ENCODE measurements at places on chromosomes 4 and X. TPM values are rescaled to one million over a fixed set of nuclear protein-coding genes. Genes with fewer than 3 reads are reported as not detected.

Gene CNKSR2
- total RNA-seq = 11.0 TPM

Gene INPP4B
- total RNA-seq = 44.7 TPM

Gene RAB9A
- 11.2 TPM for total RNA-seq

Gene IL9R
- 68.1 TPM for total RNA-seq

Gene TEX13C
- total RNA-seq = not detected

Gene MRFAP1L1
- total RNA-seq = 65.5 TPM

Gene TMEM31
- not detected for total RNA-seq

Gene NALF2
- total RNA-seq = not detected

Gene DUX4
- not detected for total RNA-seq

Gene TLR3
- 0.70 TPM for total RNA-seq

Gene RAP2C
- 32.2 TPM for total RNA-seq

Gene CFAP99
- total RNA-seq = not detected

Gene FRAS1
- total RNA-seq = 0.08 TPM

Gene MAML3
- 4.0 TPM for total RNA-seq

Gene PPP2R3B
- total RNA-seq = 41.8 TPM

Gene ARMCX6
- 37.9 TPM for total RNA-seq

Gene HSFX1
- 0.78 TPM for total RNA-seq

Gene ARMCX1
- 0.18 TPM for total RNA-seq

Gene SERTM2
- total RNA-seq = not detected

Gene EVC
- total RNA-seq = 1.7 TPM

Gene GBA3
- total RNA-seq = not detected

Gene CFAP47
- not detected for total RNA-seq

Gene KIAA1210
- total RNA-seq = not detected

Gene ZMAT1
- 3.1 TPM for total RNA-seq

Gene INTU
- 0.16 TPM for total RNA-seq

Gene PRSS12
- total RNA-seq = not detected

Gene ANXA3
- total RNA-seq = 4.2 TPM

Gene BTK
- 0.23 TPM for total RNA-seq

Gene PSAPL1
- not detected for total RNA-seq

Gene BBS12
- total RNA-seq = 1.3 TPM

Gene GJB1
- not detected for total RNA-seq

Gene SLC6A8
- total RNA-seq = 0.82 TPM

Gene CDKL2
- 0.45 TPM for total RNA-seq

Gene CRMP1
- not detected for total RNA-seq

Gene ASB12
- total RNA-seq = not detected

Gene XK
- not detected for total RNA-seq

Gene ADH6
- not detected for total RNA-seq

Gene BGN
- total RNA-seq = not detected

Gene ERAS
- not detected for total RNA-seq

Gene POF1B
- total RNA-seq = not detected

Gene PFKFB1
- total RNA-seq = 0.61 TPM

Gene FREM3
- total RNA-seq = not detected

Gene LPAR4
- total RNA-seq = not detected

Gene RBM46
- not detected for total RNA-seq

Gene MEPE
- total RNA-seq = not detected

Gene TNIP3
- 0.29 TPM for total RNA-seq

Gene MID1
- total RNA-seq = 0.11 TPM

Gene ACSL1
- 7.5 TPM for total RNA-seq

Gene AADAT
- not detected for total RNA-seq

Gene ATP1B4
- total RNA-seq = not detected

Gene UGT2B11
- not detected for total RNA-seq

Gene CTSO
- 2.4 TPM for total RNA-seq

Gene TXK
- 60.6 TPM for total RNA-seq
